DND-41 (cell line): ENCODE measurements at places on chromosomes 13 and 19.
A peak's percentile ranks its signal among the peaks of the same experiment; 100 is the strongest.

- no peak for DNase-seq
These were observed 13.3 kb upstream of the FGF9 start for GRCh38 chr13:21657538-21657937.

DNA sequence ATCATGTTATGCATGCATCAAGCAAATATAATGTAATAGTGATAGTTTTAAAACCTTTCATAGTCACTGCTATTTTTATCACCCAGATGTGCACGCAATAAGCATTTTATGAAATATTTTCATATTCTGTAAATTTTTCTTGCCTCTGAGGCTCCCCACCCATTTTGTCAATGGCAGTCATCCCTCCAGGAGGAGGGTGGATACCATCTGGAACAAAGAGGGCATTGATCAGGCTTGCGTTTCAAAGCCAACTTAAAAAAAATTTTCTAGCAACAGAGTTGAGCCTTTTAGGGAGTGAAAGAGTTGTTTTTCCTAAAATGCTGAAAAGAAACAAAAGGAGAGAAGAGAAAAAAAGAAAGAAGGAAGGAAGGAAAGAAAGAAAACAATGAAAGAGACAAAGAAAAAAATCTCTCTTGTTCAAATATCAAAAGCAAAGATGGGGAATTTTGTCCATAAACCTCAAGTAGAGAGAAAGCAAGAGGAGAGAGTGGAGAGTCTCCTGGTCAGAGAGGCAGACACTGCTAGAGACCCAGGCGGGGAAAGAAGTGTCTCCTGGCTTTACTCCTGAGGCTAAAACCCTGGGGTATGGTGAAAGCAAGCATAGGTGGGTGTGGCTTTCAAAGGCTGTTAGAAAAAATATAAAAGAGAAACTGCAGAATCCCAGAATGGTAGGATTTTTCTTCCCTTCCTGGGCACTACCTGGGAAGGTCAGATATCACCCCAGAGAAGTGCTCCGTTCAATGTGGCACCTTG is 63.6 kb upstream of the KLF12 start:
- DNase-seq, result no peak

GRCh38 chr19:13023656-13024055 is 28.4 kb downstream of the NFIX start:
- no peak for DNase-seq

DNA sequence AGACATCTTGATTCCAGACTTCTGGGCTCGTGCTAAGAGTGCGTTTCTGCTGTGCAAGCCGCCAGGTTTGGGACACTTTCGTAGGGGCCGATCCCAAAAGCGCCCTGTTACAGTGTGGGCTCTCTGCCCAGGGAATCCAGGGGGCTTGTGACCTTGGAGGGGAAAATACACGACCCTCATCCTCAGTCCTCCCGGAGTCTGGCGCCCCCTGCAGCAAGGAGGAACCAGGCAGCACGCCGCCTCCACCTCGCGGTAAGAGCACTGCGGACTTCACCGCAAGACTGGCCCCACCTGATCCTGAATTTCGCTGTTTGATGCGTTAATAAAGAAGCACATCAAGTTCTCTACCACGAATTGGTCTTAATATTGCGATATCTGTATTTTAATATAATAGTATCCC is 5.2 kb downstream of the POLRMT start:
- DNase-seq, result peak; percentile 40

DNA sequence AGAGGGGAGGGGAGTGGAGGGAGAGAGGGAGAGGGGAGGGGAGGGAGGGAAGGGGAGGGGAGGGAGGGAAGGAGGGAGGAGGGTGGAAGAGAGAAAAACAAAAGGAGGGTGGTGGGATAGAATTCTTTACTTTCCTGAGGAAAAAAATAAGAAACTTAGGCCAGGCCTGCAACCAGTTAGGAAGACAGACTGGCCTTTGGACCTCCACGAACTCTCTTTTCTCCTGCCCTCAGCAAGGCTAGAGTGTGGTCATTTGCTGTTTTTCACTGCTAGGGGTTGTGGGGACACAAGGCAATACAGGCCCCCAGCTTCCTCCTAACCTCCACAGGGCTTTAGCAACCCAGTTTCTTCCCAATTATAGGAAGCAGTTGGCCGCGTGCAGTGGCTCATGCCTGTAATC is 4.2 kb downstream of the CCDC8 start:
- DNase-seq, result no peak

DNA sequence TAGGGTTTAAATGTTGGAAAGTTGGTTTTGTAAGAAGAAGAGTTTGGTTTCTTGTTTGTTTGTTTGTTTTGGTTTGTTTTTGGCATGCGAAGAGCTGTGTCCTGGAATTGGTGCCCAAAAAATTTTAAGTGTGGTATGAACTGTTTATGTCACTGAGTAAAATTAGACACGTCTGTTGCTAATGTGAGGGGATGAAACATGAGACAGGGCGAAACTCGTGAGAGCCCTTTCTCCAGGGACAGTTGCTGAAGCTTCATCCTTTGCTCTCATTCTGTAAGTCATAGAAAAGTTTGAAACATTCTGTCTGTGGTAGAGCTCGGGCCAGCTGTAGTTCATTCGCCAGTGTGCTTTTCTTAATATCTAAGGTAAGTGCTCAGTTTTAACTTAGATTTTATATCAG is at the start of gene SGCG:
SGCG (plus strand) TSS at position 269 of the 400 bp plus-strand sequence. CDS start 22,716 bp downstream, outside the sequence.
- DNase-seq, result no peak

- DNase-seq, result no peak
These were observed 253.3 kb downstream of the LIG4 start for GRCh38 chr13:107961849-107962608.

DNA sequence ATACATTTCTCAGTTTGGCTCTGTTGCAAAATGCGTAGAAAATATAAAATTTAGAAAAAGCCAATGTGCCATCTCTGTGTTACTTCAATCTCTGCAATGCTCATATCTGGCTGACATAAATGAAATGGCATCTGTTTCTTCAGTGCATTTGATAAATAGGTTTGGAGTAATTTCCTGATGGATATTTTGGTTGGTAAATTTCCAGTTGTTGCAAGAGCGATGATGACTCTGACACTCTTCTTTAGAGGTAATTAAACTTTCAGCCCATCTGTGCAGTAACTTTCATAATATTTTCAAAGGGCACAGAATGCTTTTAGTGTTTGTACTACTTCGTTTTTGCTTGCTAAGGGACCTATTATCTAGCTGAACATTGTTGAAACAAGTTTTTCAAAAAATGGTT is 1286.4 kb downstream of the PCDH9 start:
- no peak for DNase-seq

GRCh38 chr13:72864142-72865011 is 82.4 kb downstream of the PIBF1 start:
- no peak for DNase-seq

DNA sequence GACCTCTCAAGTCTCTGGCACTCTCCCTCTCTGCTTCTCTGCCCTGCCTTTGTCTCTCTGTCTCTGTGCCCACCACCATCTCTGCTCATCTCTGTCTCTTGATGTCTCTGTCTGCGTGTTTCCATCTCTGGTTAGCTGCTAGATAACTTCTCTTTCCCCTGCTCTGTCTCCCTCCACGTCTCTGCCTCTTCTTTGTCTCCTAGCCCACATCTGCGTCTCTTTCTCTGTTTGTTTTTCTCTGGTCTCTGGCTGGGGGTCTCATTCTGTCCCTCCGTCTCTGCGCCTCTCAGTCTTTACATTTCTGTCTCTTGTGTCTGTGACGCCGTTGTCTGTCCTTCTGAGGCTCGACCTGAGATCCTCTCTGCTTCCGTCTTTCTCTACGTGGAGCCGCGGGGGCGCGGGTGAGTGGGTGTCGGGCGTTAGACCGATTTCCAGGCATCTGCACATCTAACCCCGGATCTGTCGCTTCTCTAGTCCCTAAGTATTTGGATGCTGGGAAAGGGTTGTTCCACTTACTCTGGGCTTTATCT is 386 bp downstream of the GIPR start:
- no peak for DNase-seq

- DNase-seq, result no peak
These were observed 59.8 kb downstream of the TSHZ3 start for GRCh38 chr19:31289381-31289880.

GRCh38 chr13:76723551-76724232 is 162.5 kb downstream of the KCTD12 start:
- DNase-seq, result peak; percentile 17

DNA sequence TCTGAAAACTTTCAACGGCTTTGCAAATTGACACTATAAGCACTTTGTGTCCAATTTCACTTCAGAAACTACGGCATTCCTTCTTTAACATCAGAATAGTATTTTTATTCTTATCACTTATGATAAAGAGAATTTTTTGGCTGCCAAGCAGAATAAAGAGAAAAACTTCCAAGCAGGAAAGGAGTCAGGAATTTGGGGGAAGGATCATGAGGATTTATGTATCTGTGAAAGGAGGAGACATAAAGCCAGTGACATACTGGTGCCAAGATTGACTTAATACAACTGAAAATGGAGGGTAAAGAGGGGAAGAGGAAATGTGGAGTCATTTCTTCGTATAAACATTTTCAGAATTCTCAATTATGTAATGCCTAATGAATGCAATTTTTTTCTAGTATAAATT is 94.7 kb downstream of the RBM26 start:
- DNase-seq, result no peak

DNA sequence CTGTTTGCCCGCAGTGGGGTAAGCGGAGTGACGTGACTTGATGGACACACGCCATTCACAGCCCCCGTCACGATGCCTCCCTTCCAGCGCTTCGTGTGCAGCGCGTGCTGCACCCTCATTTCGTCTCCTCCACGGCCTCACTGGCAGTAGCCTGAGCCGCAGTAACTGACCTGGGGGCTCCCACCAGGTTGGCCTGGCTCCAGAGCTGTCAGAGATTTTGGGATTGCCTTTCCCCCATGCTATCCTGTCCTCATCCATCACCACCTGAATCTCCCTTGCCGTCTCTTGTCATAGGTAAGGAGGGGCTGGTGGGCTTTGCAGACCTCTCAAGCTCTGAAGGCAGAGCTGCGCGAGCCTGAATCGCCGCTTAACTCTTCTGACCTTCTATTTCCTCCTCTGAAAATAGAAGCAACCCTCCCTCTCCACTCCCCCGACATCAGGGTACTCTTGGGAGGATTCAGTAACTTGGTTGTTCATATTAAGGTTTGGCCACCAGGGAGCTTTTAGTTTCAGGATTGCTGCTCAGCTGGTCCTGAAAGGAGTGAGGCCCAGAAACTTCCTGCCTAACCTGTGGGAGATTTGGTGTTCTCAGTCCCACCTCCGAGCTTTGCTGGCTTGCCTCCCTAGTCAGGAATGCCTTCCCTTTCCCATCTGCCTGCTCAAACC is 27.9 kb downstream of the SIGLEC5 start:
- no peak for DNase-seq

- peak; percentile 79 for DNase-seq
These were observed 10.5 kb upstream of the TINCR start for GRCh38 chr19:5578097-5578846.

GRCh38 chr19:55432241-55432959 is 10.7 kb downstream of the SHISA7 start:
- no peak for DNase-seq

DNA sequence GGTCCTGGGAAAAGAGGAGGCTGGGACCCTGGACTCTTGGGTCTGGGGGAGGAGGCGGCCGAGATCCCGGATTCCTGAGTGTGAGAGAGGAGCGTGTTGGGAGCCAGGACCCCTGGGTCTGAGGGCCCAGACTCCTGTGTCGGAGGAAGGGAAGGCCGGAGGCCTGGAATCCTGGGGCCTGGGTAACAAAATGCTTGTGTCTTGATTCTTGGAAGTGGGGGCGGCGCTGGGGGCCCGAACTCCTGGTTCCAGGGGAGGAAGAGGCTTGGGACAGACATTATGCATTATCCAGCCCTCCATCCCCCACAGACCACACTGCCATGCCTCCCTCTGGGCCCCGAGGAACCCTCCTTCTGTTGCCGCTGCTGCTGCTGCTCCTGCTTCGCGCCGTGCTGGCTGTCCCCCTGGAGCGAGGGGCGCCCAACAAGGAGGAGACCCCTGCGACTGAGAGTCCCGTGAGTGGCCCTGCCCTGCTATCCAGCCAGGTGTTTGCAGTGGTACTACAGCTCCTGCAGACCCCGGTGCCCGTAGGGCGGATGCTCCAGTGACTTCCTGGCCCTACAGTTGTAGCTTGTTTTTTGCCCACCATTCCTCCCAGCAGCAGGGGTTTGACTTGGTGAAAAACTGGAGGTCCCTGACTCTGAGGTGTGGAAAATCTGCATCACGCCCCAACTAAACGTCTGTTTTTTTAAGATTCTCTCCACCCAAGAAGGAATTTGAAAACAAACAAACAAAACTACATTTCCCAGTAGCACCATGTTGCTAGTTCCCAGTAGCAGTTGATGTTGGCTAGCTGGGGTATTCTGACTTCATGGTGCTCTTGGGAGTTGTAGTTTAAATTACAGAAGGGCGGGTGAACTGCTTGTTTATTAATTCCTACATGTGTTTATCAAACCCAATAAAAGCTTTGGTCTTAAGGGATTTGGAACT is 630 bp downstream of the NUCB1 start:
- DNase-seq, result peak; percentile 45

DNA sequence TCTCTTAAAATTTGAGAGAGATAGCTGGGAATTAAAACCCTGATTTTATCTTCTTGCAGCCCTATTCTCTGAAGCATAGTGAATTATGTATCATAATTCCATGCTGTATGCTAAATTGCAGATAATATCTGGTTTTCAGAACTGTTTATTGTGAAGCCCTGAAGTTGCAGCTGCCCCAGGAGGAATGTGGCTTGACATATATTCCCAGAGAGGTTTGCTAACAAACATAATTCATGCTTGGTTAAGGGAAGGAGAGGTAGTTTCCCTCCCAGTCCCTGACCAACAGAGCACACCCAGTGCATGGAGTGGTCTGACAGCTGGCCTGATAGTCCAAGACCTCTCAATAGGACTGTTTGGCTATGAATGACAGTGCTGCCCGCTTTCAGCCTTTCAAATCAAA is 500.6 kb upstream of the MIR17HG start:
- DNase-seq, result no peak

GRCh38 chr13:107295416-107296140 is 727.6 kb upstream of the ARGLU1 start:
- DNase-seq, result no peak

DNA sequence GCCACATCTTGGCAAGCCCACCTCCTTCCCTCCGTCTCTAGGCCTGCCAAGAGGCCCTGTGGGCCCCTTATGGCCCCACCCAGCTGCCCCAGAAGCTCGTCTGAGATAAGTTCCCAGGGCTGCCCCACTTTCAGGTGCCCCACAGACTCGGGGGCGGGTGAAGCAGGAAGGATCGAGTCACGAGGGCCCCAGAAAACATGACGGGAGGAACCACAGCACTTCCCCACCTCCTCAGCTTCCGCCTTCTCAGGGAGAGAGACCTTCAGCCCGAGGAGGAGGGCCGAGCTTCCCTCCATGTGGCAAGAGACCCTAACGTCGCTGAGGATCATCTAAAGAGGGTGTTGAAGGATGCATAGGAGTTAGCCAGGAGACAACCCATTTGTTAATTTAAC is 4.5 kb upstream of the IL12RB1 start:
- DNase-seq, result peak; percentile 55

- no peak for DNase-seq
These were observed at the start of gene VSTM2B for GRCh38 chr19:29525901-29526729. VSTM2B (plus strand) TSS chr19:29525994; CDS start chr19:29526584, 590 bp downstream.

- peak; percentile 23 for DNase-seq
These were observed 9.7 kb upstream of the CEBPA start for GRCh38 chr19:33312065-33312464.
